ENCODE measurements at places on chromosomes 6 and 20.

- DNase-seq: no peak
Observed at GRCh38 chr6:27187231-27188060, 60.1 kb upstream of the PRSS16 start.

- DNase-seq: no peak
Observed at GRCh38 chr6:665403-666267, 8.7 kb upstream of the HUS1B start.

DNA sequence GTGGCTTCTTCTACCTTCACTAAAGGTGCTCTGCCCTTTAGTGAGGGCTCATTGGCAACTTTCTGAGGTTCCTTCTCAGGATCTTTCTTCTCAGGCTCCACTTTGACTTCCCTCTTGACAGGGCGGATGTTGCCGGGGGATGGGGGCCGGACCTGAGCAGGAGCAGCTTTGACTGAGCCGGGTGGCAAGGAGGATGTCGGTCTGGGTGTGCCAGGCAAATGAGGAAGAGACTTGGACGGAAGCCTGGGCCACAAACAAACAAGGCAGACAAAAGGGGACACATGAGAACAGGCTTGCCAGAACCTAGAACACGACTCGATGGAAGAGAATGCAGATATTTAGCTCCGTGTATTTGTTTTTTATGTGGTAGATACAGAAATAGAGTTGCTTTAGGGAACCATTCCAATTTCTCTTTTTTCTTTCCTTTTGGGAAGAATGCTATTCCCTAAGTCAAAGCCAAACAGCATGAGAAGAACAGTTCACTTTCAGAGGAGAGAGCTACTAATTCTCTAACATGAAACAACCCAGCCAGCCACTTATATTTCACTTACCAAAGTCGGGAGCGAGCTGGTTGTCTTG lies 76.2 kb upstream of the BCLAF1 start:
- DNase-seq: no peak

DNA sequence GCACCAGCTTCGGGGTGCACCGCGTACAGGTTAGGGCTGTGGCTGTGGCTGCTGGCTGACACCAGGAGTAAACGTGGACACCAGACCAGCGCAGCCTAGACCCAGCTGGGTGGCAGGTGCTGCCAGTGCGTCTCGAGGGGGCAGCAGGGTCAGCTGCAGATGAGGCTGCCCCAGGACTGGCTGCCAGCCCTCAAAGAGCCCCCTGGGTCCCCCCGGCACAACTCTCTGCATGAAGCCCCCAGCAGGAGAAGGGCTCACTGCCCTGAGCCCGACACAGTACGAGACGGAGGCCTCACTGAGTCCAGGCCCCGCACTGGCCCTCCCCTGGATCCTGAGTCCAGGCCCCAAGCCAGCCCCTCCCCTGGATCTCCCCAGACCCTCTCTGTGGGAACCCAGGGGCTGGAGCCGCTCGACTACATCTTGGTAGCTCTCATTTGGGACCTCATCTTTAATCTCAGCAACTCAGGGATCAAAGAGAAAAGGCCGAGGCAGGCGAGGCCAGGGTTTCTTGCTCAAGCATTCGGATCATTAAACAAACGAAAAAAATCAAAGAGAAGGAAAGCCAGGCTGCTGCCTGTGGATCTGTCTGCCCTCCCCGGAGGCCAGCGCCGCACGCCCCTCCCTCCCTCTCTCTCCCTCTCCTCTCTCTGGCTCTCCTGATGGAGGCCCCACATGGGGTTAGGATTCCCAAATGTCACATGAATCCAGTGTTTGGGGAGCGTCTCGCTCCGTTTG lies 7.0 kb upstream of the NKAIN4 start:
- DNase-seq: no peak

DNA sequence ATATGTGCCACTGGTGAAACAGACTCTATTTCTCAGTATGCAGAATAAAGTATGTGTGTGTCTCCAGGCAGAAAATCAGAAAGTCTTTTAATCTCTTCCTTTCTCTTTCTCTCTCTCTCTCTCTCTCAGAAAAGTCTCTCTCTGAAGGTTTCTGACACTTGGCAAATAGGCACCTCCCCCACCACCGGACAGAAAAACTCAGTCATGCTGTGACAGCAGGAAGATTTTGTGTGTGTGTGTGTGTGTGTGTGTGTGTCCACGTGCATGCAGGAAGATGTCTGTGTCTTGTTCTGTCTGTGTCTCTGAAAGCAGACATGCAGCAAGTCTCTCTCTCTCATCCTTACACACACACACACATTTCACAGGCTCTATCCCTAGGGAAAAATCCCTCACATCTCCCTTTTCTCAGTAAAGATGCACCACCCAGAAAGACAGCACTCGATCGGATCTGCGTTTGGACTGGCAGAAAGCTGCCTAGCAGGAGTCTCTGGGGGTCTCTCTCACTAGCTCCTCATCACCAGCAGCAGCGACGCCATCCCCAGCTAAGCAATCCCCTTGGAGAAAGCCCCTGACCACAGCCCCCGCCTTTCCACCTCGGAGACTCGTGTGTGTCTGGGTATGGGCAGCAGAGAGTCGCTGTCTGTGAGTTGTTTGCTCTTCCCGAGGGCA lies 98.3 kb downstream of the EDN3 start:
- DNase-seq: peak; percentile 16

Data from NCI-H1417 (cell line).